Stimulated activated CD8-positive, alpha-beta memory T cell treated with anti-CD3 and anti-CD28 coated beads, Interleukin-12 subunit alpha, Interleukin-12 subunit beta, amount 100 ng/mL, for 1 hour (primary cell): ENCODE measurements at places on chromosomes 6 and 20.

DNA sequence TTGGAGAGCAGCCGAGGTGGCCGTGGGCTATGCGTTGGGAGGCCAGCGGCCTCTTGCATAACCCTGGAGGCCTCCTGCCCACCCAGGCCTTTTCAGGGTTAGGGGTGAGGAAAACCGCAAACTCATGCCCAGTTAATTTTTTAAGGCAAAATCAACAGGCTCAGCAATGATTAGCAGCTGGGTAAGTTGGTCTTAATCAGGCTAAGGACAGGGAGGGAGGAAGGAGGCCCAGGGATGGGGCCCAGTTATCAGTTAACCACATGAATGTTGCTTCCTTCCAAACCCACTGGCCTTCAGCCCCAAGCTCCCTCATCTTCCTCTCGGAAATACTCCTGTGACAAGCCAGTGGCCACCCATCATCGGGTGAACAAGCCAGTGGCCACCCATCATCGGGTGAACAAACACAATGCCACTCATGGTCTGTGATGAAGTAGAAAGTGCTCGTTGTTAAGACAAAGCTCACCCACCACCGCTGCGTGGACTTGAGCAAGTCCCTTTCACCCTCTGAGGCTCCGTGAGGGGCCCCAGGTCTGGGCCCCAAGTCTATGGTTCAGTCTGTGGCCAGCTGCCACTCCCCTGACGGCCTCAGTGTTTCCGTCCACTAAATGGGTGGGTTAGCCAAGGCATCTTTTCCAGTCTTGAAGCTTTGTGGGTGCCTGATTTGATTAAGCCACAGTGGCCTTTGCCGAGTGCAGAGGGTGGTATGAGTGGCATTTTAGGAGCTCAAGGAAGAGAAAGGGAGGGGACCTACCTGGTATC, 39.4 kb downstream of the HNF4A start:
- DNase-seq: no peak

DNA sequence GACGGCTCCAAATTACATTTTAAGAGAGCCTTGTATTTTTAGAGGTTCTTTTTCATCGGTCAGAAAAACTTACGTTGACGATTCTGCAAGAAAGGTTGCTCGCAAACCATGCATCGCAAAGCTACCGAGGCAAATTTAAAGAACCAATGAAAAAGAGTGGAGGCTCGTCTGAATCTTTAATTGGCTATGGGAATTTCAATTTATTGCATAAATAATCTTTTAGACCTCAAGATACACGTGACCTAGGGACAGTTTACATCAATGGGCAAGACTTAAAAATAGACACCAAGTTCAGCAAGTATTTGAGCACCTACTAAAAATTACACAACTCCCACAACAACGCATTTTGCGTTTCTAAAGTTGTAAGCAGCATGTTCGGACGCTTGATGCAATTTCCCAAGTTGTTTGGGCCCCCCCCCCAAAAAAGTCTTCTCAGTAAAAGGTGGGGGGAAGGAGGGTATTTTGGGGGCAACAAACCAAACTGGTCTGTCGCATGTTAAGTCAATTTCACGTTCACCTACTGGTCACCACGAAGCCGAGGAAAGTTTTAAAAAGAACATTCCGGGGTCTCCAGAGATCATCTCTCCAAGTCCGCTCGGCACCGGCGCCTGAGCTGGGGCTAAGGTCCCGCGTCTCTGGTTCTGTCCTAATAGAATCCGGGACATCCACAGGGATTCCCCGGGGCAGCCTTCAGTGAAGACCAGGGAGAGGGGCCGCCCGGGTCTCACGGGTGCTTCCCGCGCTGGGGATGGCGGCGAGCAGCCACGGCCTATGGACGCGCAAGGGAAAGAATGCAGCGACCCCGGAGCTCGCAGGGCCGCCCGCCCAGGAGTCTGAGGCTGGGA, 851 bp downstream of the SNX5 start:
- no peak for DNase-seq

DNA sequence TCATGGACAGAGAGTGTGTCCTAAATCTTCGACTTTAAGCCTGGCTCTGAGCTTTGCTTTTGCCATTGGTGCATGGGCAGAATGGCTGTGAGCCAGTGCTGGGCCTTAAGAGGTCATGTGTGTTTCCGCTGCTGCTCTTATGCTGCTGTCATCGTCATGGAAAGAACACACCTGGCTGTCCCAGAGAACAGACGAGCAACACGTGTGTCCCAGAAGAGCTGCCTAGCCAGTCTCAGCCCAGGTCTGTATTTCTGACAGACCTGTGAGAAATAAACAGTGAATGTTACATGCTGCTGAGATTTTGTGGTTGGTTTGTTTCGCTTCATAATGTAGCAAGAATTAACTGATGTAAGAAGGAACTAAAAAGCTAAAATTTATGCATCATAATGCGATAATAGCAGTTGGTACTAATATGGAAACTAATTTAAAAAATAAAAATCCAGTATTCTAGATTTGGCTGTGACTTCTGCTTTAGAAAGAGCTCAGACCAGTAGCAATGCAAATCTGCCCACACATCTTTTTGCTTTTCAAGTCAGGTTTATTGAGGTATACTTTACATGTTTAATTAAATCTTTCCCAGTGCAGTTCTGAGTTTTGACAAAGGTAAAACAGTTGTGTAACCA, 11.5 kb upstream of the SCP2D1 start:
- no peak for DNase-seq

DNA sequence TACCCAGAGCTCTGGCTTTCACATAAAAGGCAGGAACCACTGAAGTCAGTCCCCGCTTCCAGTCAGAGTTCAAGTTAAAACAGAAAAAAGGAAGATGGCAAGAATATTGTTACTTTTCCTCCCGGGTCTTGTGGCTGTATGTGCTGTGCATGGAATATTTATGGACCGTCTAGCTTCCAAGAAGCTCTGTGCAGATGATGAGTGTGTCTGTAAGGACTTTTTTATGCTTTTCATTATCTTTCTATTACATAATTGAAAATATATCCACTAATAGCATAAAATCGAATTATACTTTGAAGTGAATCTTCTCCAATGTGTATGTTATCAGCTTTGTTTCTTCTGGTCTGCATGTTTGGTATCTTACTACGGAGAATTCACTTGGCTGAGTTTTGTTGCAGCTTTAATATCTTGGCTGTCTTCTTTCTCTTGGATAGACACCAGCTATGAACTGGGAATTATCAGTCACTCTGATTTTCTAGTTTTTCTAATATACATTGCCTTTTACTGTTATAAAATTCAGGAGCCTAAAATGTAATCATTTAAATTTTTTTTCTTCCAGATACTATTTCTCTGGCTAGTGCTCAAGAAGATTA, at the start of gene OTOR:
Gene OTOR (plus strand): TSS at position 51 of the 593 bp plus-strand sequence. CDS start 44 bp downstream, at position 95.
- DNase-seq: no peak

DNA sequence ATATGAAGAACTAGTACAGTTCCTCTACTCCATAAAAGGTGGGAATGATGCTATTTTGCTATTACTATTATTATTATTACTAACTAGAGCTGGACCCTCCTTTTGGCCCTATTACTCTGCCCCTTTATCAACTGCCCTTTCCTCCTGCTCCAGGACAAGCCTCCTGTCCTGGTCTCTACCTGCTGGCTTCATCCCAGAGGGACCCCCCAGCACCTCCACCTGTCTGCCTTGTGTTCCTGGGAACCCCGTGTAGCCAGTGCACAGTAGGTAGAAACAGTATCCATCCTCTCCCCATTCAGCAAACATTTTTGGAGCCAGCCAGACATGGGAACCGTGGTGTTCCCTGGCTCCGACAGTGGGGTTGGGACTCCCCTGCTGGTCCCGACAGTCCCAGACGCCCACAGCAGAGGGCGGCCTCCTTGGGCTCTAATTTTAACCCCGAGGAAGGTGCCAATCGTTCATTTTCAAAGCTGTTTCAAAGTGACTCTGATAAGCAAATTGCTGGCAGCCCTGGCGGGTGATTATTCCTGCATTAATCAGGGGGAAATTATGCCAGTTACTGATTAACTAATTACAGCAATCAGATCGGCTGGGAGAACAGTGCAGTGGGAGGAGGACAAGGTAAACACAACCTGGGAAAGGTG, 44.2 kb upstream of the MDGA1 start:
- DNase-seq: no peak

- DNase-seq: no peak
Observed at GRCh38 chr6:33985947-33986346, 159.9 kb downstream of the GRM4 start.

DNA sequence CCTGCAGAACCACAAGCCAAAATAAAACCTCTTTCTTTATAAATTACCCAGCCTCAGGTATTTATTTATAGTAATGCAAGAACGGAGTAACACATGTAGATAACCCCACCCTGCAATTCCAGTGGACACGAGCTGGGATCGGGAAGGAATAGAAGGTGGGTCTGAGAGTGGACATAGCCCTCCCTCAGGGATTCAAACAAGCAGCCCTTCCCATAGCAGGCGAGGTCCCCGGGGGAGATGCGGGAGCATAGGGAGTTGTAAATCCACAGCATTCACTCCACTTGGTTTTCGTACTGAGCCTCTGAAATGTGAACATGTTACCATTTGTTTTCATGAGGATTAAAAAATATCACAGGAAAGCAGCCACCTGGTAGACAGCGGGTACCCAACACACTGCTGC, 312.6 kb downstream of the CDH4 start:
- DNase-seq: no peak

GRCh38 chr6:39517756-39518155, 195.3 kb upstream of the KCNK16 start:
- DNase-seq: no peak

GRCh38 chr6:2556761-2557160, 194.0 kb downstream of the MYLK4 start:
- DNase-seq: no peak

GRCh38 chr6:142856624-142857232, 88.2 kb downstream of the HIVEP2 start:
- no peak for DNase-seq

GRCh38 chr6:56223995-56224394, 23.4 kb downstream of the COL21A1 start:
- no peak for DNase-seq

DNA sequence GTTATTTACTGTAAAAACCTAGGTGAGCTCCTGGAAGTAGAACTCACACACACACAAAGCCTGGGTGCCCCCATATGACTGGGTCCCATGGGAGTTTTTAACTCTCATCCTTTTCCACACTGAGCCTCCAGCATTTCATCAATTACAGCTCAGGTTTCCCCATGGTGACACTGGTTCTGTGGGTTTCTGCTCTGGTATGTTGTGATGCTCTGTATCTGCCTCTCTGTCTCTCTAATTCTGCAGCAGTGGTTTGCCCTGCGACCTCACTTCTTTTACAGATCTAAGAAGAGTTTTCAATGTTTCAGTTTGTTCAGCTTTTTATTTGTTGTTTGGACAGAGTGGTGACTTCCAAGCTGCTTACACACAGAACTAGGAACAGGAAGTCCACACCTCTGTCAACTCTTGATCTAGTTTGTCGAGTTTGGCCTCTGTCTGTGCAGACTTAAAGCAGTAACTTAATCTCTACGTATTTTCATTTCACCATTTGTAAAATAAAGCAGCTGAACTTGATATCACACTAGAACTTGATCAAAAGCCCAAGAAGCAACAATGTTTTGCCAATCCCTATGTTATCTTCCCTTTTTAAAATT, 554.3 kb downstream of the EPHA7 start:
- DNase-seq: no peak

DNA sequence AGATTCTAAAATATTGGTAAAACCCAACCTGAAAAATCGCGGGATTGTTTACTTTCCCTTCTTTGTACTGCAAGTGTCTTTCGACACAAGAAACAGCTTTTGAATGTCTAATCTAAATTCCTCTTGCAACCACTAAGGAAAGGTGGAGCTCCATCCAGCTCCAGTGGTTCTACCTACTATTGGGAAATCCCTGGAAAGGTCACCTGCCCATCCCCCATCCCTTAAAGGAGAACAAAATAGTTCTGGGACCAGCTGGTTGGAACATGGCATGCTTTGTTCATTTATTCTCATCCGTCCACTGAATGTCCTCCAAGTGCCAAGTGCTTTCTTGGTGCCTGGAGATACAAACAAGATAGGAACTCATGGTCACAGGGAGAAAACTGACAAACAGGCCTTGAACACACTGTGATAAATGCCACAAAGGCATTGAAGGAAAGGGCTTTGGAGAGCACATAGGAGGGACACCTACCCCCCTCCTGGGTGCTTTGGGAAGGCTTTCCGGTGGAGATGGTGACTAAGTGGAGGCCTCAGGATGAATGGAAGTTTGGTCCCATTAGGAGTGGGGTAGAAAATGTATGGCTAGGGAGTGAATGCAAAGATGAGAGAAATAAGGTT, 2.3 kb upstream of the CITED2 start:
- no peak for DNase-seq

GRCh38 chr6:134316733-134317431, 1.0 kb downstream of the SGK1 start:
- DNase-seq: no peak

- DNase-seq: no peak
Observed at GRCh38 chr6:97097068-97098047, 172.8 kb downstream of the KLHL32 start.

- no peak for DNase-seq
Observed at GRCh38 chr6:13461805-13462204, 25.6 kb downstream of the GFOD1 start.

DNA sequence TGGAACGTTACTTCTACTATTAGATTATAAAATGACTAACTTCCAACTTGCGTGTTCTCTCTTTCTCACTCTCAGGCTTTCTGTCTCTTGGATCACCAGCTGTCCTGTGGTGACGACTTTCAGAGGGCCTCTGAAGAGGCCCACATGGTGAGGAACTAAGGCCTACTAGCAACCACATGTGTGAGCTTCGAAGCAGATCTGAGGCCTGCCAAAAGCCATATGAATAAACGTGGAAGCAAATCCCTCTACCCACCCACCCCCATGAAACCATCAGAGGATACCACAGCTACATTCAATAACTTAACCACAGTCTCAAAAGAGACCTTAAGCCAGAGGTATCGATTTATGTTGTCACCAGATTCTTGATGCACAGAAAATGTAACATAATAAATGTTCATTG, 13.5 kb upstream of the BMP5 start:
- no peak for DNase-seq

DNA sequence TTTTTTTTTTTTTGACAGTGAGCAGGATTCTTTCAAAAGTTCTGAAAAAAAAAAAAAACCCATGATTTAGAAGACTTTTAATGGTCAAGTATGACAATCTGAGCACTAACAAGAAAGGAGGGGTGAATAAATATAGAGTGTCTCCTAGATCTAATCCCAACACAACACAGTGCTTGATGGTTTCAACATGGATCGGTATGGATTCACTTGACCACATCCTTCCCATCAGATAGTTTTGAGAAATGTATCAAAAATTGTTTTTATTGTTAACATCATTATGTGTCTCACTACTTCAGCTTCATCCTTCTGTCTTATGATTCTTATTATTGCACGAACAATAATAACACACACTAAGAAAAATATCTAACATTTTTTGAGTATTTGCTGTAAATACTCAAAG, 21.0 kb downstream of the KIF13A start:
- DNase-seq: no peak

GRCh38 chr6:133526436-133526835, 285.3 kb downstream of the EYA4 start:
- no peak for DNase-seq

GRCh38 chr20:11686820-11687543, 230.7 kb upstream of the BTBD3 start:
- DNase-seq: no peak

GRCh38 chr6:71393471-71393870, 104.9 kb downstream of the OGFRL1 start:
- DNase-seq: no peak

- DNase-seq: peak; percentile 43
Observed at GRCh38 chr6:136226027-136226673, 24.0 kb downstream of the MTFR2 start.
